ENCODE measurements at places on chromosomes 1 and 21.
A peak's percentile ranks its signal among the peaks of the same experiment; 100 is the strongest.

GRCh38 chr1:149846042-149846441 is 53.3 kb upstream of the BOLA1 start:
- no peak for DNase-seq

- no peak for DNase-seq
Measured at GRCh38 chr1:197463142-197463541, 195.1 kb downstream of the CRB1 start.

DNA sequence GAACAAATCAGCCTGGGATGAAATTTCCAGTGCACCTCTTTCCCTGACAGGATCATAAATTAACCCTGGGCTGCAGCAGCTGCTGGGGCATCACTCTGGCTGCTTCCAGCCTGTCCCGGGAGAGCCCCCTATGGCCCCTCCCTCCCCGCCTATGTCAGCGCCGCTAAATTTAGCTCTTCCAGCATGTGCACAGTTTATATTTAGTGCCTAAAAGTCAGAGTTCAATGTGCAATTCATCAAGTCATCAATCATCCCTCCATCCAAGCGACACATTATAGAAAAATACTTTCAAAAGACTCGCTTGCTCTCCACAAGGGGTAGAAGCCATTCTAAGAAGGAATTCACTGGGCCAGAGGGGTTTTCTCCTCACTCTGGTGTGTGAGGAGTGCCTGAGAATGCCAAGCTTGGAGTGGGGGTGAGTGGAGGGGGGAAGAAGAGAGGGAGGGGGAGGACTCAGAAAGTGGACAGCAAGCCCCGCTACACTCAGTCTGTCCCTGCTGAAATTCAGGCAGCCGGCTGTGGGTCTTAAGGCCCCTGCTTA is 37.4 kb downstream of the XCL1 start:
- DNase-seq = no peak

GRCh38 chr1:95229037-95229436 is 5.0 kb upstream of the RWDD3 start:
- DNase-seq = no peak

- no peak for DNase-seq
Measured at GRCh38 chr1:226958300-226958699, 18.2 kb downstream of the COQ8A start.

DNA sequence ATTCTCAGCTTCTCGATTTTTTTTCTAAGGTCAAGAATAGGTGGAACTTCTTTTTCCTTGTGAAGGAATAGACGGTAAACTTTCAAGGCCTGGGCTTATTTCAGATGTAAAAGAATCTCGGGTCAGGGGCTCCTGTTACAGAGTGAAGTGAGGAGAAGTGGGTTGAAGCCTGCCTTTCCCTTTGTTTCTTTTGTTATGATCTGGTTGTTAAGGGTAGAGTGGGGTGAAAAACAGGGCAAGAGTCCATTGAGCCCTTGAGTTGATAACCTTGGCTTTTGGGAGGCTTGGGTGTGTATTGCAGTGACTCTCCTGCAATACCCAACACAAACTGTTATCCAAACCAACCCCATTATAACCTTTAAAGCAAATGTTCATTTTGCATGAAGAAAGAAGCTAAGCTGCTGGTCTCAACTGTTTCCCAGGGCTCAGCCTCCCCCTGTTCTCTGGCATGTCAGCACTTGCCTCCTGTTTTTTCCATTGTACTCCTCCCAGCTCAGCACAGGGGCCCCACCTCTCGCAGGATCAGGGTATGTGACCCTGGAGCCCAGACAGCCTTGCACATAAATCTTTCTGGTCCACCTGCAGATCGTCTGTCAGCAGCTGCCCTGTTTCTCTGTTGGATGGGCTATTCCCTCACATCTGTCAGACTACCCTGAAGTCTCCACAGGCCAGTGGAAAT is 102.4 kb downstream of the CACHD1 start:
- DNase-seq = no peak

DNA sequence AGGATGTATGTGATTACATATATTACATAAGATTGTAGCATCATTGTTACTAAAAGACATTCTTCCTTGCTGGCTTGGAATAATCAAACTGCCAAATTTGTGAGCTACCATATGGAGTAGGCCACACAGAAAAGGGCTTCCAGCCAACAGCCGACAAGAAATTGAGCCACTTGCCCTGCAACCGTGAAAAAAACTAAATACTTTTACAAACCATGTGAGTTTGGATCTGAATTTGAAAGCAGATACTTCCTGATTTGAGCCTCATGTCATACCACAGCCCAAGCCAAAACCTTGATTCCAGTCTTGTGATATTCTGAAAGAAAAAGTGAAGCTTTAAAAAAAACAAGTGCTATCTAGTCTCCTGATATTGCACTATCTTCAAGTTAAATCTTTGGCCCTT is 55.6 kb upstream of the PRMT6 start:
- no peak for DNase-seq

DNA sequence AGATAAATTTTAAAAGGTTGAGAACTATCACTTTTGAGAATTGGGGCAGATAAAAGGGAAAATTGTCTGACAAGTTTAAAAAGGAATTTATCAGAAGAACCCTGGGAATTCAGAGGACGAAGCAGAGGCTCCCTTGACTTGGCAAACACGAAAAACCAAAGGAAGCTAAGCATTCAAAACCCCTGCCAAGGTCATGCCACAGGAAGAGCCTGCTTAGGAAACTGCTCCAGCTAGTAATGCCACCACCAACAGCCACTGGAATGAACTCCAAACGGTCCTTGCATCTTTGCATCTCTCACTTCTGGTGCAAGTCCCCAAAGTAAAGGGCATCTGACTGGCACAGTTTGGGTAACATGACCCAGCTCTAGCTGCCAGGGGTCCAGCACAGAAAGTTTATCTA is 7.2 kb downstream of the GPBP1L1 start:
- no peak for DNase-seq

DNA sequence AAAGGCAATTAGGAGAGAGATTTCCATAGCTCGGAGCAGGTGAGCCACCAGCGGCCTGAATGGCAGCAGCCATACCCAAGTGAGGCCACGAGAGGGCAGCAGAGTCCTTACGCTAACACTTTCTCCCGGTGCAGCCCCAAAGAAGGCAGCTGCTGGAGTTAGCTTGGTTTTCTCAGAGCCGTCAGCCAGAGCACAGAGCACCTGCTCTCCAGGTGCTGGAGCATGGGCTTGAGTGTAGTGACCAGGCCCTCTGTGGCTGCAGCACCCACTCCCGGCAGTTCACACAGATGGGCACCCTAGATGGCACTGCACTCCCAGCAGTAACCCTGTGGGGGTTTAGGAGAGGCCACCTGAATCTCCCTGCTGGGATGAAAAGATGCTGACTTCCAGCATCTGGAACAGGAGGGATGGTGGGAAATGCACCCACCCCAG is 45.8 kb downstream of the TMCC2 start:
- DNase-seq = peak; percentile 74

- no peak for DNase-seq
Measured at GRCh38 chr1:5733596-5733995, 258.6 kb downstream of the NPHP4 start.

DNA sequence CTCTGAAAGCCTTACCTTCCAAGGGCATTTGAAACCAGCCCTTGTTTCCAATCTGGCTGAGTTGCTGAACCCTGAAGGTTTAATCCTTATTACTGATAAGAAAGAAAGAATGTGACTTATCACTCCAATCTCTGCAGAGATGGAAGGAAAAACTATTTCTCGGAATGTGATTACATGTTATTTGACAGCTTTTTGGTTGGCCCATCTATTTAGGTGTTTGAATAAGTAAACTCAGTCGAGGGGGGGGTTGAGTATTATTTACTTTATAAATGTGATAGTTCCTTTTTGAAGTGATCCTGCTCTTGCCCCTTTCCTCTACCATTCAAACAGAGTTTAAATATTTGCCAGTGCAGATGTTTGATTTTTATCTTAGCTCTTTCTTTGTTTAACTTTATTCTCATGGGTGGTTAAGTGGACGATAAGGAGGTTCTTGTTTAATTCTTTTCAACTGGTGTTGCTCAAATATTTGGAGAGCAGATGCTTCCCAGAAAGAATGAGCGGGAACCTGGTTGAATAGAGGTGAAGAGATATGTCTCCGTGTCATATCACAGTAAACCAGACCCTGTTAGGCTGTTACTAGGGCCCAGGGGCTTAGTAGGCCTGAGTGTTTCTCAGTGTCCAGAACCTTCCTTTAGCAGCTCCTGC is 126.1 kb downstream of the CACHD1 start:
- DNase-seq = no peak

DNA sequence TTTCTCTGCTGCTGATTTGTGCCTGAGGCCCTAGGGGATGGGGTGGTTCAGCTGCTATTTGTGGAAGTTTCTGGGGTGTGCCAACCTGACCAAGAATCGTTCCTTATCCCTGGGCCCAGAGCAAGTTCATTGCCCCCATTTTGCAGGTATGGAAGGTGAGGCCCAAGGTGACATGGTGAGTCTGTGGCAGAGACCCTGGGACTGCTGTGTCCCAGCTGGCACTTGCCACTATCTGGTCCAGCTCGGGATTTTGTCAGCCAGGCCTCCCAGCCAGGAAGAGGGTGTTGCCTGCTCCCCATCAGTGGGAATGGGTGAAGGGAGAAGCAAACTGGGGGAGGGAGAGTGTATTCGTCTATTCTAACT is 18.9 kb upstream of the LRP8 start:
- DNase-seq = no peak

DNA sequence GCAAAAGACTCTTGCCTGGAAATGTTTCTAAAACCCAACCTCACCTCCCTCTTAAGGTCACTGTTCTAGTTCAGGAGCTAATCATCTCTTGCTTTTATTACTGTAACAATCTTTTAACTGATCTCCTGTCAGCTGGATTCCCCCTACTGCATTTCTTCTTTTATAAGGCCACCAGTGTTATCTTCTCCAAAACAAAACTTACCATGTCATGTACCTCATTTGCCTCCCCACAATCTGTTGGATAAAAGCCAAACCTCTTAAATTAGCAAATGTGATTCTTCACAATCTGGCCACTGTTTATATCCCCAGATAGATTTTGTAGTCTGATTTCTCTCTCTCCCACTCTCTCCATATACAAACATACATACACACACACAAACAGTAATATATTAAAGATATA is 143.3 kb downstream of the DENND1B start:
- DNase-seq = no peak

DNA sequence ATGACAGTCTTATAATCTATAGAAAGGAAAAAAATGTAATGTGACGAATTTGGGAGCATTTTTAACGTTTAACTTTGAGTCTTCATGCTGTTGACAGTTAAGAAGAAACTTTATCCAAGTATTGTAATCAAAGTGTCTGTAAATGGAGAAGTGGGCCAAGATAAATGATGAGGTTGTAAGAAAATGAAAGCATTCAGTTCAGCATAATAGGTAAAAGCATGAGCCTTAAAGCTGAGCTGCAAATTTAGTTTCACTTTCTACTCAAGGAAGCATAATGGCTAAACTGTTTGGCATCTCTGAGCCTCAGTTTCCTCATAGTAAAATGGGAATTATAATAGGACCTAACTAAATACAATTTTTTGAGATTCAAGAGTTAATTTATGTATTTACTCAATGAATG is 1554.8 kb downstream of the KCNT2 start:
- DNase-seq = no peak

- no peak for DNase-seq
Measured at GRCh38 chr1:190068304-190068703, 409.4 kb downstream of the BRINP3 start.

Data from activated gamma-delta T cell treated with anti-CD3 and anti-CD28 coated beads, Interleukin-2, amount 50 U/mL, for 16 hours (primary cell).